ENCODE measurements at places on chromosomes 16 and 17.

DNA sequence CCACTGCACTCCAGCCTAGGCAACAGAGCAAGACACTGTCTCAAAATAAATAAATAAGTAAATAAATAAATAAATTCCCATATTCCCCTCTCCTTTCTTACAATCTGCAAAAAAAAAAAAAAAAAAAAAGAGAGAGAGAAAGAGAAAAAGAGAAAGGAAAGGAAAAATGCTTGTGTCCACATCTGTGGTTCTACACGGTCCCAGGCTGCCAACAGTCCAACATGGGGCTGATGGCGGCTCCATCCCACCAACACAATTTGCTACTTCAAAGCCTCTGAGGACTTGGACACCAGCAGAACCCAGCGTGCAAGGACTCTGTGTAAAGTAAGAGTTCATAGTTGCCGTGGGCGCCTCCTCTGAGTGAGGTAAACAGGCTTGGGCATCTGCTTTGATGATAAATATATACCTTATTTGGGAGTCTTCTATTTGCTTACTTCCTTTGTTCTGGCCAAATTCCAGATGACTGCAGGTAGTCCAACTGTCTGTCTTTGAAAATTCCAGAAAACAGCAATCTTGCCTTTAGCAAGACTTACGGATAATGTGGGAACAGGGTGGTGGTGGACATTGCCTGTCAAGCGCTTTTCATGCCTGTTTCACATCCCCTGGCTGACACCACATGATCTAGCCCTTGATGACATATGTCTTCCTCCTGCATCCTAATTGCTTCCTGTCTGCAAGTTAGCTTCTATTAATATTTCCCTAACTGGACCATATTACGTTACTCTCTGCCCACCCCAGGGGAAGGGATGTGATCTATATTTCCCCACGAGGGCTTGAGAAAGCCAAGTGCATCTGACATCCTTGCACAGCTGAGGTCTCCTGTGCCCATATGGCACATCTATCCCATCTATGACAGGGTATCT is 10.1 kb downstream of the LITAF start:
- peak overlapping the region; percentile 62 for H3K4me3 ChIP-seq
- ATAC-seq, result peak; percentile 87
- peaks cover 88% of the 10 kb centered on the region for H3K4me1 ChIP-seq
- peak overlapping the region; percentile 53 for H3K27ac ChIP-seq
- H3K36me3 ChIP-seq, result peaks cover 39% of the 10 kb centered on the region
- H3K27me3 ChIP-seq, result no peaks in the 10 kb centered on the region

DNA sequence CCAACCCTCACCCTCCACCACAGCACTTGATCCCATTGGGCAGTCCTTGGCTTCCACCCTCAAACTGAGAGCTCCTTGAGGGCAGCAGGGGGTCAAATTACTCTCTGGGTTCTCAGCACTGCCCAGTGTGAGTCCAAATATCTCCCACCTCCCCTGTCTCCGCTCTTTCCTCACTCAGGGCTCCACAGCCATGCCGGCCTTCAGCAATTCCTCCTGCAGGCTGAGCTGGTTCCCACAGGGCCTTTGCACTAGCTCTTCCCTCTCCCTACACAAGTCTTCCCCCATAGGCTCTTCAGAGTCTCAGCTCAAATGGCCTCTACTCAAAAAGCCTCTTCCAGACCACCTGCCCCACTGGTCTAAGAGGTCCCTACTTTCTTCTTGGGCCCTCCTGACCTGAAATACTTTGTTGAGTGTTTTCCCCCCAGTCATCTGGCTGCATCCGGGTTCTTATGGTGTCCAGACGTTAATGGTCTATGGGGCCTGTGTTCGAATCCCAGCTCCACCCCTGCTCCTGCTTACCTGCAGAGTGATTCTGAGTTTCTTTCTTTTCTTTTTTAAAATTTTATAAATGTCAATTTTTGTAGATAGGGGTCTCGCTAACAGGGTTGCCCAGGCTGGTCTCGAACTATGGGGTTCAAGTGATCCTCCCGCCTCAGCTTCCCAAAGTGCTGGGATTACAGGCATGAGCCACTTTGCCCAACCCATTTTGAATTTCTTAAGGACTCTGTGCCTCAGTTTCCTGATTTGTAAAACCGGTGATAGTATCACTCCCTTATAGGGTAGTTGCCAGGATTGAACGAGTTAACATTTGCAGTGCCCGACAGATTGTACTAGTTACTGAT is 973 bp upstream of the IL4R start:
- peaks cover 40% of the 10 kb centered on the region for H3K4me1 ChIP-seq
- no peaks in the 10 kb centered on the region for H3K27me3 ChIP-seq
- peaks cover 12% of the 10 kb centered on the region for H3K36me3 ChIP-seq
- no peak for ATAC-seq
- peak overlapping the region; percentile 86 for H3K4me3 ChIP-seq

DNA sequence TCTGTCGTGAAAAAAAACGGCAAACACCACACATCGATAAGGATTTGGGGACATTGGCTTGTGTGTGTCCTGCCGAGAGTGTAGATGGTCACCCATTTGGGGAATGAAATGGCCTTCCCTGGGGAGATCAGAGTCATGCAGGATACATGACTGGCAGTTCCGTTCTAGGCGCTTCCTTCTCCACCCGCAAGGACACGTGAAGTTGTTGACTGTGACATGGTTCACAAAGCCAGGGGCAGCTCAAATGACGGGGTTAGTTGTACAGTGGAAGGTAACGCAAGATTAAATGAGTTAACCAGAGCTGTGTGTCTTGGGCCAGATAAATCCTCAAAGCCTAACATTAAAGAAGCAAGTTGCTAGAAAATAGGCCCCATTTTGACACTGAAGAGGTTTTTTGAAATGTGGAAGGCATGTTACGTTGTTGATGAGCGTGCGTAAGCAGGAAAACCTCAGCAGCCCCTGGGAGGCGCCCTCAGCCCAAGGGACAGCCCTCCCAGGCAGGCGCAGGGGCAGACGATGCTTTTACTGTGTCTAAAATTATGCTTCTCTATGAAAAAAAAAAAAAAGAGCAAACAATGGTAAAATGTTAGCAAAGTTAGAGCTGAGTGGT is 35.9 kb upstream of the CHMP6 start:
- H3K27me3 ChIP-seq, result no peaks in the 10 kb centered on the region
- peak; percentile 38 for ATAC-seq
- H3K4me1 ChIP-seq, result peaks cover 4% of the 10 kb centered on the region
- H3K4me3 ChIP-seq, result no peak overlapping the region

- peak; percentile 69 for ATAC-seq
- peaks cover 83% of the 10 kb centered on the region for H3K4me1 ChIP-seq
- peak overlapping the region; percentile 81 for H3K27ac ChIP-seq
- no peaks in the 10 kb centered on the region for H3K36me3 ChIP-seq
These were observed 29.9 kb upstream of the PRM1 start for GRCh38 chr16:11310997-11311561.

- H3K27ac ChIP-seq, result no peak overlapping the region
- no peaks in the 10 kb centered on the region for H3K36me3 ChIP-seq
- ATAC-seq, result no peak
- H3K4me3 ChIP-seq, result no peak overlapping the region
- H3K4me1 ChIP-seq, result peaks cover 17% of the 10 kb centered on the region
- peaks cover 90% of the 10 kb centered on the region for H3K27me3 ChIP-seq
These were observed 7.9 kb upstream of the NGFR start for GRCh38 chr17:49487183-49487582.

Data from stimulated activated memory B cell treated with anti-CD40 and anti-IgM and Interleukin-4, amounts not matched to agents 10 μg/mL and 1 μg/mL and 100 μg/mL, for 72 hours (primary cell).